ENCODE measurements at places on chromosomes 12 and 14.

DNA sequence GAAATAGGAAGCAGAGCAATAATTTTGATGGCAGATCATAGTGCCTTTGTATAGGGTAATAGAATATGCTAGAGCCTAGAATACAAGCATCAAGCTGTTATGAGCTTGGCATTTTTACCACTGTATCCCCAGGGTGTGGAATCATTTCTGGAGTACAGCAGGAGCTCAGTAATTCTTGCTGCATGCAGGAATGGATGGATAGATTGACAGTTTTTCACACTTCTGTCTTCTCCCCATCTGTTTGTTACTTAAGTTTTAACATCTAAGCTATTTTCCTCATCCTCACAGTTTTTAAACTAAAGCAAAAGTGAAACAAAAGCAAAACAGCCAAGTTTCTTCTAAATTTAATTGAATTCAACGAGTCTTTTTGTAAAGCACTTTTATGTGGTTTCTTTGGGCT, 32.6 kb downstream of the ALG10 start:
- no peak for DNase-seq

GRCh38 chr14:90116444-90116843, 54.6 kb downstream of the KCNK13 start:
- no peak for DNase-seq

GRCh38 chr12:55549302-55549701, at the start of gene OR6C4:
Gene OR6C4, plus strand, starts transcription at chr12:55549602. Its CDS starts 1,625 bp downstream, at chr12:55551227.
- no peak for DNase-seq

- no peak for DNase-seq
These were observed 474 bp downstream of the TRPV4 start for GRCh38 chr12:109832541-109833306.

DNA sequence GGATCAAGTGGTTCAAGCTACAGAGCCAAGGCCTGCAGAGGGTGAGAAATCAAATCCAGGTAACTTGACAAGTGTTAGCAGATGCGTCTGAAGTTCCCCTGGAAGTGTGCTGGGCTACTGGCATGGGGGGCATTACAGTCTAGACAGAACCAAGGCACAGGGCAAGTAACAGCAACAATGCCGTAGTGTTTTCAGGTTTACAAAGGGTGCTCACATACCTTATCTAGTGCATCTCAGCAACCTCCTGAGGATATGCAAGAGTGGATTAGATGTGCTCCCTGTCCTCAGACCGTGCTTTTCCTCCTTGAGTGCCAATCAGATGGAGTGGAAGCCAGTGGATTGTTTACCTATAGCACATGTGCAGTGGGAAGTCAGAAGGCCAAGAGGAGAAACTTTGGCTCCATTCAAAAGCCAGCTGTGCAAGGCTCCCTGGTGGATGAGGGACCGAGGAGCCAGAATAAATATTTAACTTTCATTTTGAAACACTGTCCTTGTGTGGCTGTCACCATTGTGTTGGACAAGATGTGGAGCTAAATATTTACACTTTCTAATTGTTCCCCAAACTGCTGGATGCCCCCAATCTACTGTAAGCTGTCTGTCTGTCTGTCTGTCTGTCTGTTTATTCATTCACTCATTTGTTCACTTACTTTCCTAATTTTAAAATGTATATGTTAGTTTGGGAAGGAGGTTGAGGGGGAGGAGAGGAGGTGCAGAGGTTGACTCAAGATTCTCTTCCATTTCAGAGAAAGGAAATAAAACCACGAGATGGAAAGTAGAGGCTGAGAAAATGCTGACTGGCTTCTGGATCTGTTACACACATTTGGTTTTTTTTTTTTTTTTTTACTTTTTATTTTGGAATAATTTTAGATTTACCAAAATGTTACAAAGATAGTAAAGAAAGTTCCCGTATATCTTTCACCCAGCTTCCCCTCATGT, 184.0 kb upstream of the PARP11 start:
- DNase-seq: no peak

All from tibial nerve (tissue), 4 donors.